ENCODE measurements at places on chromosomes 13 and 19.

DNA sequence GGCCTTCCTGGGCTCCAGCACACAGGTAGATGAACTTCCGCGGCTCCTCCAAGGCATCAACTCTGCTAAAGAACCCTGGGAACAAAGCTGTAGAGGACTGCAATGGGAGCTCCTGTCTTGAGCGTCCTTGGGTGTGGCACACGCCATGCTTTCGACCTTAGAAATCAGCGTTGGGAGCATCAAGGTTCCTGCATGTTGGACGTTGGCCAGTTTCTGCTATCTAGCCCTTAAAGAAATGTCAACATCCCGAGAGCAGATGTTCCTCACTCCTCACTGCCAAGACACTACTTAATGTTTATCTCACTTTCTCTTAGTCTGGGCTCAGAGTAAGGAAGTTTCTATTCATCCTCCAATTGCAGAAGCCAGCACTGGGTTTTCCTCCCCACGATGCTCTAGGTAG lies 70.6 kb upstream of the MEDAG start:
- DNase-seq = no peak

- DNase-seq = no peak
These were observed 66.1 kb downstream of the AKAP11 start for GRCh38 chr13:42337808-42338600.

- no peak for DNase-seq
These were observed 17.1 kb downstream of the PCCA start for GRCh38 chr13:100106005-100106404.

DNA sequence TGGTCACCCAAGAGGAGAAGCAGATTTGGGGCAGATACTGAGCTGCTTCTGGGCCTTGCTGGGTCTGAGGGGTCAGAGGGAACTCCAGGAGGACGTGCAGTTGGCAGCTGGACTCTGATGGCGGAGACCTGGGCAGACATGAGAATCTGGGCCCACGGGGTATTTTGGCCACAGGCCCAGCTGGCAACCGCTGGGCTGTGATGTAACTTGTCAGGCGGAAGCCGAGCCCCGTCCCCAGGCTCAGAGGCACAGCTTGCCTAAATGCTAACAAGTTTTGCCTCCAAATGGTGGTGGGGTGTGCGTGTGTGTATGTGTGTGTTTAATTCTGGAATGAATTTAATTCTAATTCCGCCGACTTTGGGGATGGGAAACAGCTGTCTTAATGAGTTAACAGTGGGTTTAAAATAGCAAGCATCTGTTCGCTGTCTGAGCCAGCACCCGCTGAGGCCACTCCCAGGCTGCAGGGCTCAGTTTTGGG lies 11.6 kb downstream of the ZNRF4 start:
- no peak for DNase-seq

DNA sequence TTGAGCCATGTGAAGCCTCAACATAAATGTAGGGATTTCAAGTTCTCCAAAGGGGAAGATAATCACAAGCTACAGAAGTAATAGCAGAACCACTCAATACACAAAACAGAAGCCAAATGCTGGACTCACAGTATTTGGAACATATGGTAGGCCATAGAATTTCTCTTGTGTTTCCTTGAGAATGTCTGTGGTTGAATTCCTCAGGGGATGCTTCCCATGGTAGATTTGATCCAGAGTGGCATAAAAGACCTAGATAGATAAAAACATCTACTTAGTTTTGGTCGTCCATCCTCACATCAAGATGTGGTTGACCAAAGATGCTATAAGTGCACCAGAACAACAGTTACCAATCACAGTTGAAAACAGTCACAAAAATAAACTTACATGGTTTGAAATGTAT lies 83.4 kb downstream of the MIPEP start:
- no peak for DNase-seq

DNA sequence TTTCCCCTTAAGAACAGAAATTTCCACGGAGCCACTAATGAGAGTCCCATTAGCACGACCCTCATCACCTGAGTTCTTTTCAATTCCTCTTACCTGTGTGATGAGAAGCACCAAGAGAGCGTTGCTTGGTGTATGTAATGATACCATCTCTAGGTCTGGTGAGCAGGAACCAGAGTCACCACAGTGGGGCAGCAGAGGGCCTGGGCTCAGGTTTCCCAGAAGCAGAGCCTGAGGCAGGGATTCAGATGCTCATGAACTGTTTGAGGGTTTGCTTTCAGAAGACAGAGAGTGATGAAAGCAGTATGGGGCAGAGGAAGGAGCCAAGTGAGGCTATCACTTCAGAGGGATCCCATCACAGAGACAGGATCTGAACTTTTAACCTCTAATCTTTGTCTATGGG lies 3.1 kb upstream of the PTPRH start:
- DNase-seq = peak; percentile 84

GRCh38 chr19:42155796-42156195 lies 23.6 kb upstream of the POU2F2 start:
- no peak for DNase-seq

GRCh38 chr19:36028313-36029041 lies 4.2 kb downstream of the CLIP3 start:
- DNase-seq = no peak

DNA sequence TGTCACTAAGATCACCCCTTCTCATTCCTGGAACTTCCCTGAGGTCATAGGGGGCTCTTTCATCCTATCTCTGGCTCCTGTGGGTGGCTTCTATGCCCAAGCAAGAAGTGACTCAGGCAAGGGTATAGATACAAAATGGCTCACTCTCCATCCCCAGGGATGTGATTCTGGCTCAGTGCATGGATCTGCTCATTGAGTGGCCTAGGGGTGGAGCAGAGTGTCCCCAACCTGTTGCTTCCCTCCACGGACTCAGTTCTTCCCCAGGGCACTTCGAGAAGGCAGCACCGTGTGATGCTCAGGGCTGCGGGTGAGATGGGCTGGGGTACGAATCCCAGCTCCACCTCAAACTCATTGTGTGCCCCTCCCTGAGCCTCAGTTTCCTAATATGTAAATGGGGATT lies 136.4 kb downstream of the PTPRS start:
- no peak for DNase-seq

DNA sequence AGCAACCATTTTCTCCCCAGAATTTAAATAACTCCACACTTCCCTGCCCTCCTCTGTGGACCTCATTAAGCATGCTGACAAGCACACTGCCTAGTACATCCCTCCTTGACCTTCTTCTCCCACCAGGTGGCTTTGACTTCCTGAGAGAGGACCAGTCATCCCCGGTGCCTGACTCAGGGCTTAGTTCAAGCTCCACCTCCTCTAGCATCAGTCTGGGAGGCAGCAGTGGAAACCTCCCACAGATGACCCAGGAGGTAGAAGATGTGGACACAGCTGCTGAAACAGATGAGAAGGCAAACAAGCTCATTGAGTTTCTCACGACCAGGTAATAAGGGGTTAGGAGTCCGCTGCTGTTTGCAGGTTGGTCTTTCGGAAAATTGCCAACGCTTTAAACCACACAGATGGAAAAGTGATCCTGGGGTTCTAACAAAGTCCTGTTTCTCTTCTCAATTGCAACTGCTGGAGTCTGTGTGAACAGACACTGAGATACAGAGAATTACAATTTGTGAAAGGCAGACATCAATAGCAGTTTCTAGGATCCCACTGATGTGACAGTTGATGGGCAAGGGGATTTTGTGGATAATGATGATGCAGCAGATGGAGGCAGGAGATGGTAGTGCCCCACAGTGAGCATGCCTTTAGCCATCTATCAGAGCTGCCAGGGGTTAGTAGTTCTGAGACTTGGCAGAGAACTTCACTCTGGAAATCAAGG lies 86.7 kb downstream of the ZAR1L start:
- DNase-seq = no peak

- DNase-seq = no peak
These were observed 1381.0 kb upstream of the MIR17HG start for GRCh38 chr13:89966524-89966923.

- DNase-seq = no peak
These were observed 22.5 kb downstream of the ZIC5 start for GRCh38 chr13:99948907-99949678.
